ENCODE measurements at places on chromosomes 6 and 20.

DNA sequence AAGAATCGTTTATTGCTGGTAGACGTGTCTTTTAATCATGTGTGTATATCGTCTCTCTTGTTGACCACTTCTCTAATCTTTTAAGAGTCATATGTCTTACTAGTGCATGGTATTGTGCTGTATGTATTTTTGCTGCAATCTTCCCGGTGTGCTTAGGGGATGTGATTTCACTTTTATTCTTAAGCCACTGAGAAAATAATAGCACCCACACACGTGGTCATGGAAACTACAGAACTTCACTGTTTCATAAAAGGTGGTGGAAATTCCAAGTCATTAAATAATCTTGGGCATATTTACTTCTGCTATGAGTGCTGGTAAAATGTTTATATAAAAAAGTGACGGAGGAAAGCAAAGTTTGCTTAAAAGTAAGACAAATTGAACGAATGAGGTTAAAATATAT lies 3.0 kb upstream of the CDYL start:
- peak overlapping the region; percentile 55 for H3K27ac ChIP-seq
- H3K36me3 ChIP-seq, result no peaks in the 10 kb centered on the region

- no peak overlapping the region for H3K27ac ChIP-seq
- H3K27me3 ChIP-seq, result no peaks in the 10 kb centered on the region
- no peaks in the 10 kb centered on the region for H3K4me1 ChIP-seq
- no peaks in the 10 kb centered on the region for H3K36me3 ChIP-seq
- no peak overlapping the region for H3K4me3 ChIP-seq
These were observed 294.3 kb upstream of the MAN1A1 start for GRCh38 chr6:119643876-119644275.

GRCh38 chr20:14214046-14214445 lies 123.4 kb downstream of the FLRT3 start:
- no peaks in the 10 kb centered on the region for H3K27me3 ChIP-seq
- H3K4me3 ChIP-seq, result no peak overlapping the region
- DNase-seq, result no peak
- no peak overlapping the region for H3K27ac ChIP-seq
- H3K4me1 ChIP-seq, result no peaks in the 10 kb centered on the region

DNA sequence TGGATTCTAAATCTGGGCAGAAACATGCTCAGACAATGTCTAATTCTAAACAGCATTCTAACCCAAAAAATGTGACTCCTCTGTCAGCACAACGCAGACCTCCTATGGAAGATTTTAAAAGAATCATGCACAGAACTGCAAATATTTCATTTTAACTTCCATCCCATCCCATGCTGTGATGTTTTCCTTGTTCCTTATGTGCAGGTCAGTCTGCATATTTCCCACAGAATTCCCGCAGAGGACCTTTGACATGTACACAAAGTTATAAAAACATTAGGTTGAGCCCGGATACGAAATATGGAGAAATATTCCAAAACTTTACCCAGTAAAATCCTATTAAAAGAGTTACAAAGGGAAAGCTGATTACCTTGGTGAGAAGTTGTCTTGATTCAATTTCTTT lies 467.1 kb upstream of the EPHA7 start:
- no peaks in the 10 kb centered on the region for H3K36me3 ChIP-seq
- no peak for DNase-seq
- no peaks in the 10 kb centered on the region for H3K27me3 ChIP-seq

GRCh38 chr6:80382811-80383210 lies 276.3 kb downstream of the BCKDHB start:
- H3K27ac ChIP-seq, result no peak overlapping the region
- H3K4me3 ChIP-seq, result no peak overlapping the region
- DNase-seq, result no peak
- H3K36me3 ChIP-seq, result no peaks in the 10 kb centered on the region

DNA sequence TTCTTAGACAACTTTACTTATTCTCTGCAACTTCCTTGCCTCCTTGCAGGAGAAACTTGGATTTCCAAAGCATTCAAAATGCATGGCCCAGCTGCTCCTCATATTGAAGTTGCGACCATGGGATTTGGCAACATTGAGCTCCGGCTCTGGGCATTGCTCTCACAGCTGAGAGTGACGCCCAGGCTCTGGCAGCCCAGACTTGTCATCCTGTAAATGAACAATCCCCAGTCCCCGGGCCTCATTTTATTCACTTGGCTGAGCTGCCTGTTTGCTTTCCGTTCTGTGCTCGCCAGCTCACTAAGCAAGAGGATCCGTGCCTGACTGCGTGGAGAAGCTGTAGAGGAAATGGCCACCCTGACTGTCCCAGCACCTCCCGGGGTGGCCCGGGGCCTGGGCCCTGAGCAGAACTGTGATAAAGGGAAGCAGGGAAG lies 119.5 kb upstream of the CD93 start:
- no peak overlapping the region for H3K27ac ChIP-seq
- H3K4me3 ChIP-seq, result no peak overlapping the region

DNA sequence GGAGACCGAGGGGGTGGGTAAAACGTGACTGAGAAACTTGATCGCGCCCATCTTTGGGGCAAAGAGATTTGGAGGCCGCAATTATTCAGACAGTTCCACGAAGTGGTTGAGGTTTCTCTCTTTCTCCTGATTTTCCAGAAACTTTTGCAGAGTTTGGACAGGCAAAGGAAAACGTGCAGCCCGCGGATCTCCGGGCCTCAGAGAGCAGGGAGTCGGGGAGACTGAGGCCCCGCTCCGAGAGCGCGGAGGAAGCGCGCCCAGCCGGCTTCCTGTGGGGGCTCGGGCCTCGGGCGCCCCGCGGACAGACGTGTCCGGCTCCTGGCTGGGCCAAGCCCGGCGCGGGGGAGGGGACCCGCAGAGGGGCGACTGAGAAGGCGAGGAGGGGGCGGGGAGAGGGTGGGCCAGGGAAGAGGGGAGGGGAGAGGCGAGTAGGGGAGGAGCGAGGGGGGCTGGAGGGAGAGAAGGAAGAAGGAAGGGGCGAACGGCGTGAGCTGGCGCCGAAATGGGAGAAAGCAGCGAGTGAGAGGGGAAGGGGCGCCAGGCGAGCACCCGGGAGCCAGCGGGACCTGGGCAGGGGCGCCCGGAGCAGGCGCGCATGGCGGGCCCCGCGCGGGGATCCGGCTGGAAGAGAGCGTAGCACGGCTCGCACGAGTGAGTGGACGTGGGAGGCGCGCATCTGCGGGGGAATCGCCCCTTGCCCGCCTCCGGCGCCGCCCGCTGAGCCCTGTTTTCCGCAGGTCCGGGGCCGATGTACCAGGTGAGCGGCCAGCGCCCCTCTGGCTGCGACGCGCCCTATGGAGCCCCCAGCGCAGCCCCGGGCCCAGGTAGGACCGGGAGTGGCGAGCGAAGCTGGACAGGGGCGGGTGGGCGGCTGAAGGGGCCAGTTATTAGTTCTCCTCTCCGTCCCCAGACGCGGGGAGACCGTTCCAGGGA lies at the start of gene MDFI:
Gene MDFI (plus strand): TSS at position 467 of the 933 bp plus-strand sequence. CDS start 282 bp downstream, at position 749.
- peaks cover 12% of the 10 kb centered on the region for H3K4me1 ChIP-seq
- no peak within 1 kb of the TSS for H3K27ac ChIP-seq
- DNase-seq, result no peak
- peak within 1 kb of the TSS; percentile 81 for H3K4me3 ChIP-seq
- H3K36me3 ChIP-seq, result no peaks in the 10 kb centered on the region

- no peak overlapping the region for H3K27ac ChIP-seq
- H3K4me1 ChIP-seq, result no peaks in the 10 kb centered on the region
- DNase-seq, result no peak
- no peak overlapping the region for H3K4me3 ChIP-seq
- H3K27me3 ChIP-seq, result no peaks in the 10 kb centered on the region
- H3K36me3 ChIP-seq, result no peaks in the 10 kb centered on the region
These were observed 39.0 kb downstream of the NCOA3 start for GRCh38 chr20:47540443-47541354.

DNA sequence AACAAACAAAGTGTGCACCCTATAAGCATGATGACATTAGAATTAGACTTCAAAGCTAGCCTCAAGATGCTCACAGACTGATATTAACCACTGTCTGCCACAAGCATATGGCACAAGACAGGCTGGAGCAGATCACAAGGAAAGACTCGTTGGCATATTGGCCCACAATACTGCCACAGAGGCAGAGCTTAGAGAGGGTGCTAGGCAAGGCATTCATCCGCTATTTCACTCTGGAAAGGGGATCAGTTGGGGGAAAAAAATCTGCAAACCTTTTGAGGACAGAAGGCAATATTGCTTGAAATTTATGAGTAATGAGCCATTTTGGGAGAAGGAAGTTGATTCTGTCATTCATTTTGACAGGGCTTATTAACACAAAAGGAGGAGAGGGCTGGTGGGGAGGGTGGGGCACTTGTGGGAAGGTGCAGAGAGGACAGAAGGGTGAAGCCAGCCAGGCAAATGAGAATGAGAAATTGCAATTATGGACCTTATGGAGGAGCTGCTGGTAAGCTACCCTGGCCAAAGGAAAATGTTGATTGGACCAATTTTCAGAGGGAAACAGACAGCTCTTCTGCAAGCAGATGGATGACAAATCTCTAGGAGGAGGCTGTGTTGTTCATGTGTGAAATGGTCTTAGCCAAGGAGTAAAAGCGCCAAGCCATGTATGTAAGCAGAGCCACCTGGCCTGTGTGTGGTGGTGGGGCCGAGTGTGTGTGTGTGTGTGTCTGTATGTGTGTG lies 187.7 kb downstream of the GMPR start:
- H3K36me3 ChIP-seq, result no peaks in the 10 kb centered on the region
- H3K4me1 ChIP-seq, result no peaks in the 10 kb centered on the region
- no peak overlapping the region for H3K27ac ChIP-seq
- H3K4me3 ChIP-seq, result no peak overlapping the region
- no peak for DNase-seq

GRCh38 chr6:37784585-37784967 lies 35.0 kb upstream of the ZFAND3 start:
- no peak overlapping the region for H3K4me3 ChIP-seq
- H3K27ac ChIP-seq, result no peak overlapping the region
- DNase-seq, result no peak
- H3K4me1 ChIP-seq, result peaks cover 14% of the 10 kb centered on the region
- H3K27me3 ChIP-seq, result no peaks in the 10 kb centered on the region

- H3K36me3 ChIP-seq, result no peaks in the 10 kb centered on the region
- no peak overlapping the region for H3K4me3 ChIP-seq
- H3K4me1 ChIP-seq, result no peaks in the 10 kb centered on the region
- no peak overlapping the region for H3K27ac ChIP-seq
- no peaks in the 10 kb centered on the region for H3K27me3 ChIP-seq
- no peak for DNase-seq
These were observed 59.7 kb downstream of the RBM38 start for GRCh38 chr20:57450931-57451330.

- H3K4me3 ChIP-seq, result no peak overlapping the region
- no peaks in the 10 kb centered on the region for H3K36me3 ChIP-seq
- no peak for DNase-seq
These were observed 203.7 kb downstream of the TBX18 start for GRCh38 chr6:84560436-84561390.

DNA sequence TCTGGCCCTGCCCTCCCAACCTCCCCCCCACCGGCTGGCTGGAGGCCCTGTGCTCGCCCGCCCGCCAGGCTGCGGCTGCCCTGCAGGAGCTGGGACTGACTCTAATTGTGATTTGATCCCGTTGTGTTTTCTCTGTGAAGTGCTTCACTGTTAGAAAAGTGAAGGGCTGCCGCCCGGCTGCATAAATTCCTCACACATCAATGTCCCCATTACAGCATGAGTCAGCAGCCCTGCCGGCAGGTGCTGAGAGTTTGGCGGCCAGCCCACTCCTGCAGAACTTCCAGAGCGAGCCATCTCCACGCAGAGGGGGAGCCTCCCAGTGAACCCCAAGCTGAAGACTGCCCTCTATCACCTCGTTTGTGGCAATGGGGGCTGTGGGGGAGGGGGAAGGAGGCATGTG lies 137.9 kb downstream of the DLL1 start:
- no peak for DNase-seq
- no peaks in the 10 kb centered on the region for H3K36me3 ChIP-seq
- H3K4me3 ChIP-seq, result no peak overlapping the region
- H3K27me3 ChIP-seq, result no peaks in the 10 kb centered on the region

DNA sequence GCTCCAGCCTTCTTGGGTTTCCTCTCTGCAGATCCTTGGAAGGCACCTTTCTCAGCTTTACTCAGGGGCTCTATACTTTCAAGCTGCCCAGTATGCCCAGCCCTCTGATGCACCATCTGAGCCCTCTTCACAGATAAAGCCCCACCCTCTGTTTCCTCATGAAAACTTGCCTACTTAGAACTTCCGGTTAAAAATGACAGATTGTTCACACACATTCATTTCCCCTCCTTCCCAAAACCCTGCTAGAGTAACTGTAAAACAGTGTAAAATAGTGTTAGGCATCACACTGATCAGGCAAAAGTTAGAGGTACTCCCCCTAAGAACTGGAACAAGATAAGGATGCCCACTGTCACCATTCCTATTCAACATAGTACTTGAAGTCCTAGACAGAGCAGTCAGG lies 14.0 kb upstream of the GCM1 start:
- no peak overlapping the region for H3K27ac ChIP-seq
- no peaks in the 10 kb centered on the region for H3K4me1 ChIP-seq
- DNase-seq, result no peak
- no peaks in the 10 kb centered on the region for H3K36me3 ChIP-seq
- no peak overlapping the region for H3K4me3 ChIP-seq
- H3K27me3 ChIP-seq, result no peaks in the 10 kb centered on the region

- H3K27me3 ChIP-seq, result no peaks in the 10 kb centered on the region
- H3K4me1 ChIP-seq, result peaks cover 4% of the 10 kb centered on the region
- no peak for DNase-seq
- H3K27ac ChIP-seq, result no peak overlapping the region
These were observed 15.4 kb upstream of the IER3 start for GRCh38 chr6:30759575-30760239.

DNA sequence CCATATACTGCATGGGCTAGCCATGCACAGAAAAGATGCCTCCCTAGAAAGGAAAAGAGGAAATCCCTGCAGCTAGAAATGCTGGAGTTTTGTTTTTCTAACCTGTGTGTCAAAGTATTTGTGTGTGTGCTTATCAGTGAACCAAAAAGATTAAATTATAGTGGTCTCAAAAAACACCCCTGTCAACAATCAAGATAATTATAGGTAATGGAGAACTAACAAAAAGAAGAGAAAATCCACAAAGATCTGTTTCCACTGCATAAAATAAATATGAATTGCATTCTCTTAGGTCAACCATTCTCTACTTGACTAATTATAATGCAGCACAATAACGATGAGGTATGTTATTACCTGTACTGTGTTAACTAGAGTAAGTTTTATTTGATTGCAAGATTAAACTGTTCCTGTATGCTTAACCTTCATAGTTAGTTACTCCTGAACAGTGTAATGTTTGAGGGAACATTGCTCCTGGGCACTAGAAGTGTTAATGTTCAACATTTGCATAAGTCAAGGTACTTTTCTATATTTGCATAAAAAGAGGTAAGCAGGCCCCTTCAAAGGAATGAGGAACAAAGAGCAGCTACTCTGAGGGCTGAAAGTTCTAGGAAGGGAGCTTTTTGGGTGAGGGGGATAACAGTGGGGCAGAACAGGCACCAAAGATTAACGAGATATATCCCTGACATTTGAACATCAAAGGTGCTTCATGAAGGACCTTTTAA lies 212.1 kb downstream of the BTBD9 start:
- peaks cover 5% of the 10 kb centered on the region for H3K4me1 ChIP-seq
- no peak overlapping the region for H3K27ac ChIP-seq
- no peak for DNase-seq
- H3K36me3 ChIP-seq, result no peaks in the 10 kb centered on the region
- no peak overlapping the region for H3K4me3 ChIP-seq
